ENCODE measurements at places on chromosomes 11 and 22.

GRCh38 chr11:103883856-103884255, 152.6 kb upstream of the DDI1 start:
- DNase-seq, result no peak

DNA sequence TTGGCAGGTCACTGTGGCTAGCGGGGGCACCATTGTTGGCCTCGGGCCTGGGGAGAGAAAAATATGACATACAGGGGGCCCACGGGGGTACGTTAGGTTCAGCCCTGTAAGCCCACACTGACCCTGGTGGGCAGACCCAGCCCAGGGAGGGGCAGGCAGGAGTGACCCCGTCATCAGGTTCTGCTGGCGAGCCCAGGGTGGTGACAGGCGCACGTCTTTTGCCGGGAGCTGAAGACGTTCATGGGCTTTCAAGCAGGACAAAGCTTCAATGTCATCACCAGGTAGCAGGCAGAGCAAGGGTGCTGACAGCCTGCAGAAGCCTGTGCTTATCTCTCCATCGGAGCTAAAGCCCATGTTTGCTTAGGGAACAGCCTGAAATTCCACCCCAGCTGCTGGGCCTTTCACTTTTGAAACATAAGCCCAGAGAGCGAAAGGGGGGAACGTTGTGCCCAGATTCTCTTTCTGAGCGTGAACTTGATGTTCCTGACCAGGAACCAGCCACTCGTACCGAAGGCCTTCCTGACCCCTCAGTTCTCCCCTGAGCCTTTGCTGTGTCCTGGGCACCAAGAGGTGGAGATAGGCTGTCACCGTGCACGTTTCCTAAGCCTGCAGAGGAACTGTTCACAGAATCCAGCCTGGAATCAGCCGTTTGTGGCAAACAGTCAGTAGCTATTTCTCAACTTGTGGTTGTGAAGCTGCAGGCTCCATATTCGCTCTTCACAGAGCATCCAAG, 74.0 kb upstream of the ATXN10 start:
- DNase-seq, result no peak

DNA sequence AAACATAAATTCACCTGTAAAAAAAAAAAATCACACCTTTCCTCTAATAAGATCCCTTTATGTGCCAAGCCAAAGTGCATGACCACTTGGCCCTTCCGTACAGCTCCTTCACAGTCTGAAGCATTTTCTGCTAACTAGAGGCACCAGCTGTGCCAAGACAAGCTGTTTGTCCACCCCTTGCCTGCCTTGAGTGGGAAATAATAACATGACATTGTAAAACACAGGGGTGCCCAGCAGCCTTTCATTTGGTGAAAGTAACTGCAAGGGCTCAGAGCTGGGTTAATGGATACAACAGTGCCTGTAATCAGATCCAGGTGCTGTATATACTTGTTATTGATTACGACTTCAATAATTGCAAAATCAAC, 59.2 kb downstream of the DDIAS start:
- no peak for DNase-seq

DNA sequence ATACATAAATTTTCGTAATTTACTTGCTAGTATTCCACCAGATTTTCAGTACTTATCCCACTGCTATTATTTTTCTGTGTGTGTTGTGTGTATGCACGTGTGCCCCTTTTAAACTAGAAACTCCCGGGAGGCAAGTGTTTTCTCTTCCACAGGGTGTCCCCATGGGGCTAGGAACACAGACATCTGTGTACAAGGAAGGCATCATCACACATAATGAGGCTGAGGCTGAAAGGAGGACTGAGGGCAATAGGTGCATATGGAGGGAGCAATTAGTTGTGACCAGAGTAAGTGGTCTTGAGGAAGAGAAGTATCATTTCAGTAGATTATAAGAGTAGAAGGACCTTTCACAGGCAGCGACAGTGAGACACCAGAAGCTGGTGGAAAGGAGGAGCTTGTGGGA, 2.1 kb upstream of the DPAGT1 start:
- no peak for DNase-seq

DNA sequence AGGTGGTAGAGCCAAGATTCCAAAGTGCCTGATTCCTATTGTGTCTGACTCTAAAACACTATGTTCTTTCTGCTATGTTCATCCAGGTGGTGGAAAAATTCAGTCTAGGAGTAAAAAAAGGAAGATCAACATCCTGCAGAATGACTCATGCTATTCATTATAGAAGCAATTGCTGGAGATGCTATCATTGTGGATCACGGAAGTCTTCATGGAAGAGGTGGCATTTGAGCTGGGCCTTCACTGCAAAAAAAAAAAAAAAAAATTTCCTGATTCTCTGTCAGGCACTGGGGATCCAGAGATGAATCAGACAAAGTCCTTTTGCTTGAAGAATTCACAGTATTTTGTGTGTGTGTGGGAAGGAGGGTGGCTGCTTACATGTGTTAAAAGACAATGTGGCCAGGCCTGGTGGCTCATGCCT, 1.4 kb upstream of the UVRAG start:
- DNase-seq, result no peak

GRCh38 chr11:134070342-134070845, 1.5 kb downstream of the JAM3 start:
- DNase-seq, result no peak

DNA sequence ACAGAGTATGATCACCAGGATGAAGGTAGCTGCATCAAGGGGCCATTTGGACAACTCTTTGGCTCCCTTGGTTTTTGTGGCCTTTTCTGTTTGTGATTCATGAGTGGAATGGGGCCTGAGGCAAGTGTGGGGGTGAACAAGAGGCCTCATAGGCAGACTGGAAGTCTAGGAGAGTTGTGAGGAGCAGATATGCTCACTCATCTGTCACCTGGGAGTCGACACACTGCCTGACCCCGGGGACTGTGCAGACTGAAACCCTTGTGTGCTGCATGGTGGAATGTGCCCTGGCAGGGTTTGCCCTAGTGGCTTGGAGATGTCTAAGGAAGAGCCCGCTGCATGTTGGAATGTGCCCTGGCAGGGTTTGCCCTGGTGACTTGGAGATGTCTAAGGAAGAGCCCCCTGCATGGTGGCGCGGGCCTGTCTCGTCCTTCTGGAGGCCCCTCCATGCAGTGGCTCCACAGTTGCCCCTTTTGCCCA, 60.0 kb downstream of the MED15 start:
- no peak for DNase-seq

DNA sequence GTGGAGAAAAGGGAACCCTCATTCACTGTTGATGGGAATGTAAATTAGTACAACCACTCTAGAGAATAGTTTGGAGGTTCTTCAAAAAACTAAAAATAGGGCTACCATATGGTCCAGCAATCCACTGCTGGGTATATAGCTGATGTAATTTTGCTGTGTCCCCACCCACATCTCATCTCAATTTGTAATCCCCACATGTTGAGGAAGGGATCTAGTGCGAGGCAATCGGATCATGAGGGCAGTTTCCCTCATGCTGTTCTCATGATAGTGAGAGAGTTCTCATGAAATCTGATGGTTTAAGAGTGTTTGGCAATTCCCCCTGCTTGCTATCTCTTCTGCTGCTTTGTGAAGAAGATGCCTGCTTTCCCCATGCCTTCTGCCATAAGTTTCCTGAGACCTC, 17.1 kb upstream of the OR52M1 start:
- no peak for DNase-seq

GRCh38 chr22:45504373-45505341, 2.0 kb downstream of the FBLN1 start:
- DNase-seq, result peak; percentile 17

GRCh38 chr11:24708616-24709015, 211.8 kb downstream of the LUZP2 start:
- no peak for DNase-seq

DNA sequence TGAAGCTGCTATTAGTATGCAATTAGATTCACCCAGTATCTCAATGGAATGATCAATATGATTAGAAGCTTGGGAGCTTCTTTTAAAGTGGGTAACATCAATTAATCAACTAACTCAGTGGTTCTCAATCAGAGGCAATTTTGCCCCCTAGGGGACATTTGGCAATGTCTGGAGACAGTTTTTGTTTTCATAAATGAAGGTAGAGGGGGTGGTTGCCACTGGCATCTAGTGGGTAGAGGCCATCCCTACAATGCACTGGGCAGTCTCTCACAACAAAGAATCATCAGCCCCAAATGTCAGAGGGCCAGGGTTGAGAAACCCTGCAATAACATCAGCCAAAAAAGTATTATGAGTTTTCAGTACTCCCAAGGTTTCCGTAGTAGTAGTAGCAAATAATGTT, 5.9 kb upstream of the AMOTL1 start:
- peak; percentile 70 for DNase-seq

DNA sequence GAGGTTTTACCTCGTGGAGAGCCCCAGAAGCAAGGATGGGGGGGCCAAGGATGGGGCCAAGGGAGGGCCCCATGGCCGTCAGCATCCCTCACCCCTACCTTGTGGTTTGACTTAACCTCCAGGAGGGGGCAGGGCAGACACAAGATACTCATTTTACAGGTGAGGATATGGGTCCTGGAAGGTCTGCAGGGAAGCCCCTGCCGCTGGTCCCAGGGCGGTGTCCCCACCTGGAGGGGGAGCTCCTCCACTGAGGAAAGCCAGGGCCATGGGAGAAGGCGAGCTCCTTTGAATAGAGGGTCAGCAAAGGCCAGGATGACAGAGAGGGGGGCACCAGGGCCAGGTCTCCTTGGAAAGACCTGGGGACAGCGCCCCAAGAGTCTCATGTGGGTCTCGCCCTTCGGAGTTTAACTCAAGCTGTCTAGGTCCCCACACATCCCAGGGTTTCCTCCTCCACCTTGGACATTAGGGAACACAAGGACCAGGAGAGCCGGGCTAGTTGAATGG, 5.9 kb upstream of the ADORA2A start:
- DNase-seq, result no peak

DNA sequence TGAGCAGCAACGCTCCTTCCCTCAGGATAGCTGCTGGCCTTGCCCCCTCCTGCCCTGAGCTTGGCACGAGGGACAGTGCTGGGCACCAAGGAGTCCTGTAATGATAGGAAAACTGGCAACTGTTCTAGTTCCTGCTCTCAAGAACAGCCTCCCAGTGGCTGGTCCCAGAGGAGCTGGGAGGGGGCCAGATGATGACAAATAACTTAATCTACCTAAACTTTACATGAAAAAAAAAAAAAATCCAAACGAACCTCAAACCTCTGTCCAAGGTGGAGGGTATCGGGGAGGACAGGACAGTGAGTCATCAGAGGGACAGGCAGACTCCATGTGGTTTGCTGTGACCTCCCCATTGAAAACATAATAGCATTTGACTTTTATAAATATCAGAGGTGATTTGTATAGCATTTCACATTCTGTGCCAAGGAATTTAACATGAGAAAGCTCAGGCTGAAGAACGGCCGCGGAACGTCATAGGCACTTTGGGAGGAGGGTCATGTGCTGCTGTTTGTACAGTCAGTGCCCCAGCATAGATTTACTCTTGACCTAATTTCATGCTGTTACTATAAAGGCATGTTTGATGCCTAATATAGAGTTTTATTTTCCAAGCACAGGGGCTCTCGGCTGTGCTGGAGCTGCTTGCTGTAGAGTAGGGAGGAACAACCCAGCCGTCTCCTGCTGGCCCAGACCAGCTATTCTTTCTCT, 98.2 kb upstream of the NNMT start:
- no peak for DNase-seq

- no peak for DNase-seq
Observed at GRCh38 chr11:115464269-115464668, 39.9 kb downstream of the CADM1 start.

- no peak for DNase-seq
Observed at GRCh38 chr11:133715602-133716001, 129.7 kb downstream of the SPATA19 start.

GRCh38 chr22:27880778-27881394, 38.2 kb downstream of the PITPNB start:
- DNase-seq, result peak; percentile 64

DNA sequence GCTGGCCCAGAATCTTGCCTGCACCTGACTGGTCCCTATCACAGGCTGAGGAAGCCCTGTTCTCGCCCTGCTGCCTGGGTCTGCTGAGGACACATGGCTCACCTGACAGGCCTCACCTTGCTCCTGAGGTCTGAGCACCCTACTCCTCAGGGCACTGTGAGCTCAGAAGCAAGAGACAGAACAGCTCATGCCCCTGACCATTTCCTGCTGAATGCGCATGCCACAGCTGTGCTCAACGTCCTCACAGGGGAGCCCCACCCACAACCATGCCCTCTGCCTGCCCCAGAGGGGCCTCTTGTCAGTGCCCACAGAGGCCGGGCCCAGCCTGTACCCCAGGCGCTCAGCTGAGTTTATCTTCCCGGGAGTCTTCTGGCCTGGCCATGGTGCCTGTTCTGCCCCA, 2.8 kb upstream of the TSPO start:
- DNase-seq, result peak; percentile 17

GRCh38 chr11:95833378-95833777, 43.1 kb downstream of the CEP57 start:
- no peak for DNase-seq

GRCh38 chr11:130715085-130715876, 201.0 kb downstream of the SNX19 start:
- DNase-seq, result no peak

DNA sequence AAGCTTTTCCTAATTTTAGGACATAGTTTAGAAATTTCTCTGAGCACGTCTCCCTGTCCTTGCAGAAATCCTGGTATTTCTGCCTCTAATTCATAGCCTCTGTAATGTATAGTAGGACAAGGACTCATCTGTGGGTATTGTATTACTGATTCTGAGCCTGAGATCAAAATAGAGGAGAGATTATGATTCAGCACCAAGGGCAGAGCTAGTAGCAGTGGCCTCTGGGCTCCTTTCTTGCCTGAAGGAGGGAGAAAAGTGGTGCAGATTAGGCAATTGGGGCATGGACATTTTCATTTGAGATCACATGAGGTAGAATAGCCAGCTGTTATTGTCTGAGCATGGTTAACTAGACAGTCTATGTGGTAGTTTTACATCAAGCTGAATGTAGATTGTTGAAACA, 2.8 kb downstream of the MADD start:
- no peak for DNase-seq

- DNase-seq, result no peak
Observed at GRCh38 chr11:16299884-16300782, 56.2 kb downstream of the SOX6 start.

DNA sequence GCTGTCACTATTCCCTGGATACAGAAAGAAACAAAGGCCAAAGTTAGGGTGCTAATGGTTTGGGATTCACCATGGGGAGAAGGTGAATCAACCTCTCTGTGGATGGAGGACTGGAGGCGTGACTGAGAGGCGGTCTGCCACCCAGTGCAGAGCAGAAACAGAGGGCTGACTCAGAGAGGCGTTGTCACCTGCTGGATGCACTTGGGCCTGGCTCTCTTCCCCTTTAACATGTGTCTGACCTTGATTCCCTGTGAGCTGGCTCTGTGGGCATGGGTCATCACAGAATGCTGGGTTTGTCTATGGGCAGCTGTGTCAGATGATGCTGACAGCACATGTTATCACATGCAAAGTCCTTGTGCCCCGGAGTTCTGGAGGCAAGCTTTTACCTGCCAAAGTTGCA, 75.9 kb downstream of the LDLRAD3 start:
- no peak for DNase-seq

GRCh38 chr11:64341851-64342791, 2.1 kb downstream of the CCDC88B start:
- peak; percentile 92 for DNase-seq

Measured in common myeloid progenitor, CD34-positive (primary cell).